SJCRH30 (cell line): ENCODE measurements at places on chromosomes 7 and 10.
A peak's percentile ranks its signal among the peaks of the same experiment; 100 is the strongest.

DNA sequence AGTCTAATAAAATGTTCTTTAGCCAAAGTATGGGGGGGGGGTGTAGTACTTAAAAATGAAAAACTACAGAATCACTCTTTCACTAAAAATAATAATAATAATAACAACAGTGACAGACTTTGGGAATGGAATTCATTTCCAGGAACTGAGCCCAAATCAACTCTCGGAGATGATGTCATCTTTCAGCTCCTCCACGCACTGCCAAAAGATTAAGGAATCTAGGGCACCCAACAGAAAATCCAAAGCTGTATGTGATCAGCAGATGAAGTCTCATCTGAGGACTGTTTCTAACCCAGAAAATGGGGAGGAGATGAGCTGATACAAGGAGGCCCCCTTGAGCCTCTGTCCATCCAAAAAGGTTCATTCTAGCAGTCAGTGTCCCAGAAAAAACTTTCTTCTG lies 54.5 kb downstream of the GRB10 start:
- no peak for DNase-seq

- no peak for DNase-seq
Observed at GRCh38 chr10:50552771-50553535, 70.8 kb downstream of the SGMS1 start.

- no peak for DNase-seq
Observed at GRCh38 chr10:79293841-79294581, 53.3 kb upstream of the PPIF start.

GRCh38 chr7:7816816-7817536 lies 98.6 kb upstream of the RPA3 start:
- DNase-seq, result no peak

GRCh38 chr10:88392222-88392621 lies 190.9 kb downstream of the RNLS start:
- DNase-seq, result no peak

GRCh38 chr10:118106426-118106825 lies 59.7 kb upstream of the RAB11FIP2 start:
- peak; percentile 53 for DNase-seq

DNA sequence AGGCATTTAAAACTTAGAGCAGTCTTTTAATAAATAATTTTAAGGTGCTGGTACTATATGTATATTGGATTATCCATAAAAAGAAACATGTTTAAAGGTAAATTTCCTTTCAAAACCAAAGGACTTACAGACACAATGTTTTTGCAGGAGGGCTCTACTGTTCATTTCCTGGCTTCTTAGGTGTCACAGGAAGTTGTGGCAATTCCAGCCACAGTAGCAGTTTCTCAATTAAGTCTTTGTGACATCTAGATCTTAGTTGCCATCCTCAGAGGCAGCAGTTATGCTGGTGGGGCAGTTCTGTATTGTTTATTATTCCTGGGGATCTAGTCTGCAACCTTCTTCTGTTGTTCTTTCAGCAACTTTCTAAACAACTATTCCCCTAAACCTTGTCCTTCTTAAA lies 460.1 kb downstream of the MAGI2 start:
- no peak for DNase-seq

GRCh38 chr7:30893357-30893756 lies 18.3 kb upstream of the AQP1 start:
- no peak for DNase-seq

GRCh38 chr7:84786073-84786472 lies 400.8 kb downstream of the SEMA3D start:
- DNase-seq, result no peak

DNA sequence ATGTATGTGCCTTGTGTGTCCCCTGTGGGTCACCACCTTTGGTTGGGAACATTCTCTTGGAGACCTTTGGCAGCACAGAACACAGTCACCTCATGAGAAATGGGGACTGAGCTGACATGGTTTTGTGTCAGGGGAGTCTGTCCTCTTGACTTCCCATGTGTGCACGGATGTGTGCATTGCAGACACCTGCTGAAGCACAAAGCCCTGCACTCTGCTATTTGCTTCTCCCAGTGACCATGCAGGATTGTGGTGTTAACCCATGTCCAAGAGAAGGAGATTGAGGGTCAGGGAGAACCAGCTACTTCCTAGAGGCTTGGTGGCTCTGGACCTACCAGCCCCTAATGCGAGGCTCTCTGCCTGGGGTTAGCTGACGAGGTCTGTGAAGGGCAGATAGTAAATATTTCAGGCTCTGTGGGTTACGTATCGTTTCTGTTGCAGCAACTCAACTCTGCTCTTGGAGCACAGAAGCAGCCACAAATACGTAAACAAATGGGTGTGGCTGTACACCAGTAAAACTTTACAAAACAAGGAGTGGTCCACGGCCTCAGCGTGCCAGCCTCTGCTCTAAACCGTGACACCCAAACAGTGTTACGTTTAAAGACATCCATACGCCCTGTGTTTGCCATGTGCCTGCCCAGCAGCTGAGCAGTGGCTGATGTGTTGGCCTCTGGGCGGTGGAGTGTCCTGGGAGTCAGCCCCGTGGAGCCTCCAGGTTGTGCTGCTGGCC lies 51.7 kb downstream of the ADCY1 start:
- DNase-seq, result no peak

GRCh38 chr7:15046861-15047260 lies 144.3 kb upstream of the DGKB start:
- DNase-seq, result no peak

DNA sequence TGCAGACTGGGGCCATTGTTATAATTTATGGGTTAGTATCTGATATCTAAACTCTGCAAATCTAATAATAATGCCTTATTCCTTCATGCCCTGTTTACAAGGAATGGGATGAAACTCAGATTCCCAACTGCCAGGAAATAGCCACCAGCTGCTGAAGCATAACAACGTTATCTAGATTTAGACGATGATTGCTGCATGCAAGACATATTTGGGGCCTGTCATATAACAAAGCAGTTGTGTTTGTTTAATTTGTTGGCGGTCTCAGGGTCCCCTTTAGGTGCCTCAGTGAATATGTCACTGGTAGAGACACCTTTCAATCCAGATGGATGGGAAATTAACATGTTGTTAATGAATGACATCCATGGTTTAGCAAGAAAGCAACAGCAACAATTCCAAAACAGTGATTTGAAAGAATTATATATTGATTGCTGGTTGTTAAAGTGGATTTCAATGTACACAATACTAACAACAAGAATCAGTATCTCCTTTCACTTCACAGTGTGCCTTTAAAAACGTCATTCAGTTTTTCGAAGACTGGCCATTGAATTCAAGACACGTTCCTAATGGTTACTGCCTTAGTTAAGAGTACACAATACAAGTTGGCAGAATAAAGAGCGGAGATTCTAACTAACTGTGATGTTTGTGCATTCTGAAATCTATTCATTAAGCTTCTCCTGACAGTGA lies 860.6 kb upstream of the CELF2 start:
- peak; percentile 2 for DNase-seq

DNA sequence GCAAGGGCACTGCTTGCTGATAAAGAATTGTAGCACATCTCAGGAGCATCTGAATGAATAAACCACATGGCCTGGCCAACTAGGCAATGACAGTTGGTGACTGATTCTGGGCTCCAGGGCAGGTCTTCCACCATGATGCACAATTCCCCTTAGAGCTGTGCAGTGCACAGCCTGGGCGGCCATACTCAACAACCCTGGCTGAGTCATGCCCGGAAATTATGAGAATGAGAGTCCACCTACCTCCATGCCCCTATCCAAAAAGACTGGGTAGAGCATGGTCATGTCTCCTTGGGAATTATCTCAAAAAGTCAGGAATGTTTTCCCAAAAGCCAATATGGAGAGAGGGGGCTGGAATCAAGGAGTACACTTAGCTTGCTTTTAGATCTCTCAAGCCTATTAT lies 425.6 kb downstream of the PLXNA4 start:
- DNase-seq, result no peak

GRCh38 chr7:56107954-56108258 lies 1.6 kb upstream of the CHCHD2 start:
- no peak for DNase-seq

- DNase-seq, result no peak
Observed at GRCh38 chr7:111855842-111856227, 293.5 kb upstream of the IMMP2L start.

- DNase-seq, result no peak
Observed at GRCh38 chr7:30166841-30167235, 32.1 kb downstream of the MTURN start.

GRCh38 chr7:81499262-81500116 lies 270.4 kb downstream of the HGF start:
- peak; percentile 36 for DNase-seq

DNA sequence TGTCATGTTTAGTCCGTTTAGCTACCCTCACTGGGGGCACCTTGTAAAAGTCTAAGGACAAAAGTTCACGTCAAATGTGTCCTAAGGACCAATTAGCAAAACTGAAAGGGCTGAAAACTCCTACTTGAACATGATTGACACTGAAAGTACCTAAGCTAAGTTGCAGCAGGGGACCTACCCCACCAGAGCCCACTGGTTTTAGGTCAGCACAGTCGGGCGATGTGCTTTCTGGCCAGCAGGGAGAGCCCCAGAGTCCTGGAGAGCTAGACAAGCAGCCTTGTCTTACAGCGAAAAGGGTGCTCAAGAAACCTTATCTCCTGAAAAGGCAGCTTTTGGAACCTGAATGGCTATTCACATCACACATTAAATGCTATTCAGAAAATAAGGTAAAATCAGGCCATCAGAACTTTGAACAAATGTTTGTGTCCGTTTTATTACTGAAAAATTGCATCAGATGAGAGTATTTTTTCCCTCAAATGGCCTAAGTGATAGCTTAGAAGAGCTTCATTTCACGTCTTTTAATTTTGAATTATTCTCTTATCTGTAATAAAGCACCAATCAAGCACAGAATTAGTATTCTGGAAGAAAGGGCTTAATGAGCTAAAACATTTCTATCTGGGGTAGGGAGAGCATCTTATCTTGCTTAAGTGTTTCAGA lies 52.2 kb upstream of the MKI67 start:
- DNase-seq, result peak; percentile 60

DNA sequence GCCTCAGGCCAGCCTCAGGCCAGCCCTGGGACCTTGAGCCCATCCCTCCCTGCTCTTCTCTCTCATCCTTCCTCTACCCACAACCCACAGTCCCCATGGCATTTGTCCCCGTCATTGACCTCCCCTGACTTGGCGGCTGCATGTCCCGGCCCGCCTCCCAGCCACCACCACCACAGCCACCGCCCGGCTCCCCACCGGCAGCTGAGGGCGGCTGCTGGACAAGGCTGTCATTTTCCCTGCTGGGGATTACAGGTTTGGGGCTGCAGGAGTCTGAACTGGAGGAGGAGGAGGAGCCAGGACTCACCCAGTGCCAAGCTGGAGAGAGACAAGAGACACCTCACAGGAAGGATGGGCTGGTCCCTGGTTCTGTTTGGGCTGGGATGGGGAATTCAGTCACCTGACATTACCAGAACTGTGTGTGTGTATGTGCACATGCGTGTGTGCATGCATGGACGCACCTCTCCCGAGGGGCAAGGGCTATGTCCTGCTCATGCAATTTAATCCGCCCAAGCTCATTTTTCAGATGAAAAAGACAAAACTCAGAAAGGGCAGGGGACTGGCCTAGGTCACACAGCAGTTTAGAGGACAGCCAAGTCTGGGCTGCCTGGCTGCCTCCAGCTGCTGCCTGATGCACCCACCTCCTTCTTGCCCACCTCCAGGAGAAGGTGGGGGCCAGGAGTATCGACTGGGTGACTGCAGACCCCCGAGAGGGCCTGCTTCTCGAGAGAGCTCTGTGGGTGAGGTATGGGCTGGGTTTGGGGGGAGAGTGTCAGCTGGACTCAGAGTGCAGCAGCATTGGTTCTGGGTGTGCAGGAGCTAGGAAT lies 113.1 kb downstream of the ZMIZ1 start:
- DNase-seq, result peak; percentile 72

GRCh38 chr10:33674986-33675599 lies 340.6 kb upstream of the NRP1 start:
- DNase-seq, result no peak

DNA sequence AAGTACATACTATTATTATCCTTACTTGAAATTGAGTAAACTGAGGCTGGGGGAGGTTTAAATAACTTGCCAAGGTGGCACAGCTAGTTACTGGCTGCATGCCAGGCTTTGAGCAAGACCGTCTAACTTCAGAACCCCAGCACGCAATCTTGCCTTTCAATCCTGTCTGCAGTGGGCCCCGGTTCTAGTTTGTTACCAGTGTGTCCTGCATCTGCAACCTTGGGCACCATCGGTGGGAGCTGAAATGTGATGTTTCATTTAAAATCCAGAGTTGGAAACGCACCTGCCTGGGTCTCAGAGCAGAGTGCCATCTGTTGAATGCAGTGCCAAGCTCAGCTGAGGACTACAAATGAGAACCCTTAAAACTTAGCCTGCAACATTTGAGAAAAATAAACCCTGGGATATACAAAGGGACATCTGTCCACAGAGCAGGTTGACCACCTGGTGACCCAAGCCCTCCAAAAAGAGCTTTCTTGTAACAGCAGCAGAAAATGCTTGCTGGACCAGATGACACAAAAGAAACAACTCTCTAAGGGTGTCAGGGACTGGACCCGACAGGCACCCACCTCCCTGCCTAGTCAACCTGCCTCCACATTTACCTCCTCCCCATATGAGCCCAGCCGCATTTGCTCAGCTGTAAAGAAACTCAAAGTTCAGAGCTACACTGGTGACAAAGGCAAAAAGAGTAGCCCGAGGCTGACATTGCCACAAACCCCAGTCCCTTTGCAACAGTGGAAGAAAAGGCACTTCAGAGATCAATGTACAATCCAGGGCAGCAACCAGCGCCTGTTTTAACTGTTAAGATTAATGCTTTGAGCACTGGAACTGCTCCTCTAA lies 1.7 kb downstream of the SH3PXD2A start:
- no peak for DNase-seq

DNA sequence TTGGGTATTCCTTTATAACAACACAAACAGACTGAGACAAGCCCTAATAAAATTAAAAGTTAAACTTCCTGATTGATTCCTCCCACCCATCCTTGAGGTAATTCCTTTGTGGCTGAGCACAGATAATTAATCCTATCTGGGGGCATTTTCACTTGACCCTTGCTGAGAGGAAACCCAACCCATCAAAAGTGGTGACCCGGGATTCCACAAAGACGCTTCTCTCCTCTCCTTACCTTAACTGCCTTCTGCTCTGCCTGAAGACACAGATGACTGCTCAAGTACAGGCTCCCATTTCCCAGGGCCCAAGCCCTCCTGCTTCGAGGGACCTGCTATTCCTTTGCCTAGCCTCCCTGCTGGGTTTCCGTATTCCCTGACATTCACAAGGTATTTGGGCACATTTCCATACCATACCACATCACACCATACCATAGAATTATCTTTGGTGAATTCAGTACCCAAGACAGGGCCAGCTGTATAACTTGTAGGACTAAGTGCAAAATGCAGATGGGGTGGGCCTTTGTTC lies 9.8 kb upstream of the MAPK8 start:
- DNase-seq, result no peak

GRCh38 chr7:35988818-35989217 lies 164.2 kb upstream of the EEPD1 start:
- no peak for DNase-seq

DNA sequence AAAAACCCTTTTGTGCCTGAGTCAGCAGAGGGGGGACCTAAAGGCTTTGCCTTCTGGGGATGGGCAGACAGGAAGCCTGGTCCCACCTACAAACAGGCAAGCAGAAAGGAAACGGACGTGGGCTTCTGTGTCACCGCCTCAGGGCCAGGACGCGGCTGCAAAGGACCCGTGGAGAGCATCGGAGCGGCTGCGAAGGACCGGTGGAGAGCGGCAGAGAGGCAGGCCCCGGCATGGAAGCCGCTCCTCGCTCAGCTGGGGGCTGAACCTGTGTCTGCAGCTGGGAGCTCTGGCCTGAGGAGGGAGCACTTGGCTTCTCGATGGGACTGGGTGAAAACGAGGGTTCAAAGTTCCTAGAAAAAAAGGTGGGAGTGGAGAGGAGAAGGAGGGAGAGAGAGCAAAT lies 125.4 kb upstream of the PPP2R2D start:
- no peak for DNase-seq
